T-cell (primary cell): ENCODE measurements at places on chromosomes 2 and 18. TPM values are rescaled to one million over a fixed set of nuclear protein-coding genes. Genes with fewer than 3 reads are reported as not detected.

TFCP2L1 gene
- 0.72 TPM for total RNA-seq

GRCh38 chr18:44735096-44735495 lies 54.4 kb downstream of the SETBP1 start:
- DNase-seq, result no peak

- DNase-seq, result no peak
Observed at GRCh38 chr2:146579147-146579930, 1265.5 kb upstream of the ACVR2A start.

GRCh38 chr18:75238100-75238499 lies 27.5 kb downstream of the TSHZ1 start:
- no peak for DNase-seq

GRCh38 chr2:122927197-122927596 lies 1097.9 kb upstream of the CNTNAP5 start:
- DNase-seq, result no peak

MRO gene
- not detected for total RNA-seq

DNA sequence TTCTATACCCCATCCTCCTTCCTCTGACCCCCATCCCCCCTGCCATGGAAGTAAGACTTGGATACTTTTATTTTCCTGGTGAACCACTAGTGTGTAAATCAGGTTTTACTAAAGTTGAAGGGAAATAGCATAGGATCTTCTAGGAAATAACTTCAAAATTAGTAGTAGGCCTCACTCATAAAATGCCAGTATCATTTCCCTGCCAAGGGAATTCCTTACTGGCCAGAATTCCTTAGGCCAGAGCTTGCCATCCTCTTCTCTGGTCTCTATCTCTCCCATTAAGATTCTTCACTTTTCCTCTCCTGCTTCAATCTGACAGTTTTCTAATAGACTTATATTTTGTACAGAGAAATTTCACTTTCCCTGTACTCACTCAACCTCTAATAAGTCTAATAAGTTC lies 322.8 kb upstream of the TANK start:
- DNase-seq, result no peak

AQP12B gene
- total RNA-seq, result not detected

GRCh38 chr2:144703852-144704708 lies 184.2 kb upstream of the ZEB2 start:
- DNase-seq, result peak; percentile 24

- peak; percentile 20 for DNase-seq
Observed at GRCh38 chr2:226215902-226216503, 583.6 kb downstream of the IRS1 start.

GRCh38 chr18:7196421-7196820 lies 34.5 kb upstream of the LRRC30 start:
- DNase-seq, result no peak

DNA sequence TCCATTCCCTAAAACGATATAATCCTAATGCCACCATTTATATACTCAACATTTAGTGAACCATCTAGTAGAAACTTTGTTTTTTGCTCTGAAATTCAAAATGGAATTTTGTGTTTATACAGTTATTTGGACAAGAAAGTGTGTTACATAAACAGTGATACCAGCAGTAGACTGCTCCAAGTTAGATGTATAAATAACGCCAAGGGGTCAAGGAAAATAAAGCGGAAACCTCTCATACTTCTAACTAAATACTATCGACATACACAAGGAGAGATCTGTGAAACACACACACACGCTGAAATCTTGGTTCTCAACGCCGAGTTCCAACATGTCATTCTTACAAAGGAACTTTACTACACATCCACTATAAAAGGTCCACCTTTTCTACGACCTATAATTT lies 1.2 kb downstream of the TXNL1 start:
- DNase-seq, result no peak

PLB1 gene
- total RNA-seq, result 0.28 TPM

GRCh38 chr2:191374366-191374765 lies 129.2 kb downstream of the MYO1B start:
- DNase-seq, result no peak

- DNase-seq, result no peak
Observed at GRCh38 chr2:199144036-199144435, 313.7 kb downstream of the SATB2 start.

- DNase-seq, result no peak
Observed at GRCh38 chr2:151103551-151103950, 158.1 kb downstream of the RBM43 start.

CRACDL gene
- 1.7 TPM for total RNA-seq

DNA sequence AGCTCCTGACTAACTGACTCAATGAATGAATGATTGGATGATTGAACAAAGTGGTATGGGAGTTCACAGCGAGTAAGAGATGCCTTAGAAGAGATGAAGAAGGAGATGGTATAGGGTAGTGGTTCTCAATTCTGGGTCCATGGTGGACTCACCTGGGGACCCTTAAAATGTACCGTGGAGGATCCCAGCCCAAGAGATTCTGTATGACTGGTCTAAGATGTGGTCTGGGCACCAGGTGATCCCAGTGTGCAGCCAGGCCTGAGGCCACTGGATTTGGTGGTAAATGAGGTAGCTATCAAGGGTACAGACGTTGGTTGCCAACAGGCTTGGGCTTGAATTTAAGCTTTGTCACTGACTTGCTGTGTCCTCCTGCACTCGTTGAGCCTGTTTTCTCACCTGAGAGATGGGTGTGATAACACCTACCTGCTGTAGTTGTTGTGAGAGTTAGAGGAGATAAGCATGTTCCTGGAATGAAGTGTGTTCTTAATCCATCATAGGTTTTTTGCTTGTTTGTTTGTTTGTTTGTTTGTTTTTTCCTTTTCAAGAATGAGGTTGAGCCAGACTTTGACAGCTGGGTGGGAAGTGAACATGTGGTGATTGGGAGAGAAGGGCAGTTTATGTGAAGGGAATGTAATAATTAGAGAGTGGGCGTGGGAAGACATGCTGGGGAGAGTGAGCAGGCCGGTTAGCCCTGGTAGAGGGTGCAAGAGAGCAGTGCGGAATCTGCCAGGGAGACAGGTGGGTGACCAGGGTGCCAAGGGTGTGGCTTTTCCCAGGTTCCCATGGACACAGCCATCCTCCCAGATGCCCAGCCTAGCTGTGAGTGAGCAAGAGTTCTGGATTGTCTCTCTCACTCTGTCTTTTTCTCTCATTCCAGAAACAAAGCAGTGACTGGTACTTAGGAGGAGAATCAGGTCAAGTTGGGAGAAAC lies 31.4 kb upstream of the IL1B start:
- DNase-seq, result no peak

CNGA3 gene
- not detected for total RNA-seq

LAMA1 gene
- total RNA-seq, result not detected

GRCh38 chr2:117888897-117889296 lies 74.4 kb downstream of the DDX18 start:
- no peak for DNase-seq

DNA sequence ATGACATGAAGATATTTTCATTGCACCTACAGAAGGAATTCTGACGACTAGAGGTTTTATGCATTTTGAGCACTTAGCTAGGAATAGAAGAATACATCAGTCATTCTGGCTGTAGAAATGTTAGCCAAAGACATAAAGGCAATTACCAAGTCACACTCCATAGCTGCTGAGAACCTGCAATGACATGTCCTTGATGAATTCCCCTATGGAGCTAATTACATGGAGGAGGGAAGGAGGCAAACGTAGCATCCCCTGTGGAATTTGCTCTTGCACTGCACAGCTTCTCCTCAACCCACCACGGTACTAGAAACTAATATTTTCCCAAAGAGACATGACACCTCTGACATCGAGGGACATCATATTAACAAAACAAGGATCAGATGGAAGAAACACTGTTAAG lies 174.0 kb upstream of the SESTD1 start:
- DNase-seq, result no peak

CDK15 gene
- total RNA-seq, result not detected

APOB gene
- total RNA-seq, result 1.9 TPM

DNA sequence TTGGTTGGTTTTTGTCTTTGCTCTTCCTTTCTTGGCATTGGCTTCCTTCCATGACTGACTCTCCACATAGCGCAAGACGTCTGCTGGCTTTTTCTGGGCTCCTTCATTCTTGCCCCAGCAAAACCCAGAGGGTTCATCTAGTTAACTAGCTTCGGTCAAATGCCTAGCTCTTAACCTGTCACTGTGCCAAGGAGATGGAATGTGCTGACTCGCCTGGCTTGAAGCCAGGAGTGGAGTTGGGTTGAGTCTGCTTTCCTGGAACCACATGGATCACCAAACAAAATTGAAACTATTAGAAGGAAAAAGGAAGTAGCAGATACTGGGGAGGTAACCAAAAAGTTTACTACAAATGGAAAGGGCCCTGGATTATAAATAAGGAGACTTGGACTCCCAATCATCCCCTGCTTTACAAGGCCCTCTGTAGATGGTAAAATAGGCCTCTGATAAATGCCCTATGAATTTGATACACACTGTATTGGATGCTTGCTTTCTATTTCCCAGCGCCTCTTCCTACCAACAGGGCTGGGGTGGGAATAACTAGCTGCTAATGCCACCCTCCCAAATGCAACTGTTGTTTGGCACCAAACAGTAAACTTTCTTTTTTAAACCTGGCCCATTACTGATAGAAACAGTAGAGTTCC lies 11.3 kb downstream of the MALT1 start:
- no peak for DNase-seq
